ENCODE measurements at places on chromosomes 2 and 18.

DNA sequence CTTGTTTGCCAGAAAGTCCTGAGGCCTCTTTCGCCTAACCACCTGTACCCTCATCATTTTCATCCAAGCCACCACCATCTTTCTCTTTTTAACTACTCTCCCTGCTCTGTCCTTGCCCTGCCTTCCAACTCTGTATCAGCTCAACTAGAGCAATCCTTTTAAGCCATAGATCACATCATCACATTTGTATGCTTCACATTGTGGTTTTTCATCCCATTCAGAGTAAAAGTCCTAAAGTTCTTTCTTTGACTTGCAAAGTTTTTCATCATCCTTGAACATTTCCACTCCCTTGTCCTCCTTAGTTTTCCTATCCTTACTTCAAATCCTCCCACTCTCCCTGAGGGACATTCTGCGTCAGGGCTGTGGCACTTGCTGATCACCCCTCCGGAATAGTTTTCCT is 73.9 kb downstream of the SLC39A10 start:
- DNase-seq: no peak

- no peak for DNase-seq
These were observed 183.0 kb upstream of the APCDD1 start for GRCh38 chr18:10271481-10271880.

GRCh38 chr2:167814881-167815718 is 432.3 kb downstream of the STK39 start:
- no peak for DNase-seq

DNA sequence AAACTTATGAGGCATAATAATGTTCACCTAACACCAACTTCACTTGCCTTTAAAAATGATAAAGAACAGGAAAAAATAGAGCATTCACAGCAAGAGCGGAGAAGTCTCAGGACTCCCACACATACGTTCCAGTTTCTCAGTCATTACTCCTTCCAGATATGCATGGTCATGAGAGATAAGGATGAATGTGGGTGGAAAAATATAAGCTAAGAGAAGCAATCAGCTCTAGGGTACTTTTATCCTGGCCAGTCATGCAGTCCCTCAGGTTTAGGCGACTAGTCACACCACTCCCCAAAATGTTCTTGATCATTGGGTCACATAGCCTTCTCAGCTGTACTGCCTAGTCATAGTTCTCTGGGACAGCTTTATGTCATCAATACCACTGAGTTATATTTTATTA is 29.2 kb upstream of the CCDC178 start:
- DNase-seq: no peak

DNA sequence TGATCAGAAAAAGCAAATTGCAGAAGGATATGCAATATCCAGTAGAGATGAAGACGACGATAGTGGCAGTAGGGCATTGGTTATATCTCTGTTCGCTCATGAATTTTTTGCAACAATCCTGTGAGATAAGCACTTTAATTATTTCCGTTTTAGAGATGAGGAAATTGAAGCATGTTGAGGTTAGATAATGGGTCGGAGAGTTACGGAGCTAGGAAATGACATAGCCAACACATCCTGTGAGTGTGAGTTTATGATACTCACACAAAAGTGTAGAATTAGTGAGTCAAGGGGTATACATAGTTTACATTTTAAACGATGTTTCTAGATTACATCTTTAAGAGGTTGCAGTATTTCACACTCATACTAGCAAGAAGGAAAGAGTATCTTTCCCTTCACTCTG is 123.1 kb upstream of the ARL4C start:
- no peak for DNase-seq

DNA sequence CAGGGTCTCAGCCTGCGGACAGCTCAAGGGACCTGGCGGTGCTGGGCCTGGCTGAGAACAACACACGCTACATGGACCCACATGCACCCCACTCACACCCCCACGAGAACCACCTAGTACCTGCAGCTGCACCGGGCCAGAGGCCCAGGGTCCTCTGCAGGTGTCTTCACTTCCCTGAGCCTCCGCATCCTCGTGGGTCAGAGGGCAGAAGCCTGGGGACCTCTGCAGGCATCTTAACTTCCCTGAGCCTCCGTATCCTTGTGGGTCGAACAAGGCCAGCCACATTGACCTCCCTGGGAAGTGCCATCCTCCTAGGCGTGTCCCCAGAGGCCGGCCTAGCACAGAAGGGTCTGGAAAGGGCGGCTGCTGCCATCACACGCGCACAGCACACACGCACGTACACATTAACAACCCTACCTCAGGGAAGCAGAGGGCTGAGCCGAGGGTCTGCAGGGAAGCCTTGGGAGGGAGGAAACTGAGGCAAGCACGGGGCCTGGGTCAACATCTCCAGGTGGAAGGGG is 62.5 kb upstream of the HPCAL1 start:
- no peak for DNase-seq

DNA sequence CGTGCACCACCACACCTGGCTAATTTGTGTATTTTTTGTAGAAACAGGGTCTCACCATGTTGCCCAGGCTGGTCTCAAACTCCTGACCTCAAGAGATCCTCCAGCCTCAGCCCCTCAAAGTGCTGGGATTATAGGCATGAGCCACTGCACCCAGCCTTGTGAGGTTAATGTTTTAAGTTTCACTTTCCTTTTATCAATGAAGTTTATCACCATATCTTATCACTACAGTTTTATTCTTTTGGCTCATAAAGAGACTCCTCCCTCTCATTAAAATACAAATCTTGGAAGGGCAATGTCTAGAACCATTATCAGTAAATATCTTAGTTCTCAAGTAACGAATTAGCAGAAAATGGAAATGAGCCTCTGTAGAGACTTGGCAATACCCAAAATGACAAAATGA is 173.8 kb downstream of the BCL11A start:
- DNase-seq: no peak

- DNase-seq: no peak
These were observed 23.3 kb downstream of the PHLPP1 start for GRCh38 chr18:62738639-62739038.

- no peak for DNase-seq
These were observed 91.7 kb upstream of the SLC35G4 start for GRCh38 chr18:11517704-11518103.

DNA sequence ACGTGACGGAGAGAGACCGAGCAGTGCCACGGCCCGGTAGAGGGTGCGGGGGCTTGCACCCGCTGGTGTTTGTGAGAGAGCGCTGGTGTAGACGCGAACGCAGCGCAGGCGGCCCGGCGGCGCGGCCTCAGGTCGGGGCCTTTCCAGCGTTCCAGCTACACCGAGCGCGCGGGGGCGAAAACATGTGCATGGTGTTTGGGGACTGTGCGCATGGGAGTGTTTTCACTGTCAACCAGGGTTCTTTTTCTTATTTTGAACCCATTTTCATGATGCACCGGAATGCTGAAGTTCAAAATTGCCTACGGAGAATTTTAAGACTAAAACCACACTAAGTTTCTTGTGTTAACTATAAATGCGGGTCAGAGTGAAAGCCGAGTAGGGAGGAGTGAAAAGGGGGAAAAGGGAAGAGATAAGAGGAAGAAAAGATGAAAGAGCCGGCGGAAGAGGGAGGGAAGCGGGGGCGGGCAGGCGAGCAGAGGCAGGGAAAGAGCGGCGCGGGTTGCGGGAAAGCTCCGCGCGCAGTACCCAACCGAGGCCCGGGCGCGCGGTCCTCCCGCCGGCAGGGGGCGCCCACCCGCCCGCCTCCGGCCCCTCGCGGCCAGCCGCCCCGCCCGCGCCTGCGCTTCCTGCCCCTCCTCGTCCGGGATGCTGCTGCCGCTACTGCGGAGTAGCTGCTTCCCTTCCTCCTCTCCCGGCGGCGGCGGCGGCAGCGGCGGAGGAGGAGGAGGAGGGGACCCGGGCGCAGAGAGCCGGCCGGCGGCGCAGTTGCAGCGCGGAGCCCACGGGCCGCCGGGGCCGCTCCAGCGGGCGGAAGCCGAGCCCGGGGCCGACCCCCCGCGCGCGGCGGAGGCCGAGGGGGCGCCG is at the start of gene RAB12:
Gene RAB12, plus strand, starts transcription at position 643 of the 864 bp plus-strand sequence. Its CDS starts 3 bp downstream, at position 646.
- no peak for DNase-seq

DNA sequence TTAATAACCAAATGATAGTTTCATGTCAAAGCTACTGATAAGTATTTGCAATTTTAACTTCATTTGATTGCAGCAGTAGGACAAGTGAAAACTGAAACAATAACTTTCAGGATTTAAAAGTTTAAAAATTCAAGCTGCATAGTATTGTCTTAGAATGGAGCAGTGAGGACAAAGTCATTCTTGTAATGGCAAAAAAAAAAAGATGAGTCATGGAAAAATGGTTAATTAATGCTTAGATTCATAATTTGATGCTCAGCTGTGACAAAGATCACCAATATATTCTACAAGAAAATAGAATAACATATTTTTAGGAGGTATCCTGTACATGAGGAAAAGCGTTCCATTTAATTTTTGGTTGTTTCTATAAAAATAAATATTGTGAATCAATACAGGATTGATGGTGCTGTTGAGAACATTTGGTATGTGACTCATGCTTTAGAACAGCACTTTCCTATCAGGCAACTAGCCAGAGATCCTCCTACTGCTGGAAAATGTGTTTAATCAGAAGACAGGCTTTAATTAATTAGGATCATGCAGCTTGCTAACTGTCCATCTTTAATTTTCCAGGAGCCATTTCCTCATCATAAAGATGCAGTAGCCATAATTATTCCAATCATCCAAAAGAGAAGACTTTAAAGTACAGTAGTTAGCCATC is 239.0 kb upstream of the MMADHC start:
- DNase-seq: no peak

GRCh38 chr2:705971-706511 is 28.8 kb upstream of the TMEM18 start:
- DNase-seq: no peak
